ENCODE measurements at places on chromosomes 3 and 15.
A peak's percentile ranks its signal among the peaks of the same experiment; 100 is the strongest.

DNA sequence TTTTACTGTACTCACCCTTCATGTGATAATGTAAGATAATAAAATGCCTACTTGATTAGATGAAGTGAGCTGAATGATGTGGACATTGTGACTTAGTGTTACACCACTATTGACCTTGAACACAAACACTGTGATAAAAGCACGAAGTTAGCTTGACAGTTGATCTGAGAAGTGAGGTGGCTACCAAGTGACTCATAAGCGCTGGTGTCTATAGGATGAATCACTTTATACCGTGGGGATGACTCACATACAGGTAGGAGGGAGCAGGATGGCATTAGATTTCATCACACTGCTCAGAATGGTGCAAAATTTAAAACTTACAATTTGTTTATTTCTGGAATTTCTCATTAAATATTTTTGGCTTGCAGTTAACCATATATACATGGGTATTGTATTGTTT, 174.7 kb upstream of the CNTN3 start:
- DNase-seq: no peak

- no peak for DNase-seq
Observed at GRCh38 chr3:134885877-134886621, 91.0 kb downstream of the EPHB1 start.

- DNase-seq: no peak
Observed at GRCh38 chr3:17190353-17191078, 305.8 kb downstream of the PLCL2 start.

DNA sequence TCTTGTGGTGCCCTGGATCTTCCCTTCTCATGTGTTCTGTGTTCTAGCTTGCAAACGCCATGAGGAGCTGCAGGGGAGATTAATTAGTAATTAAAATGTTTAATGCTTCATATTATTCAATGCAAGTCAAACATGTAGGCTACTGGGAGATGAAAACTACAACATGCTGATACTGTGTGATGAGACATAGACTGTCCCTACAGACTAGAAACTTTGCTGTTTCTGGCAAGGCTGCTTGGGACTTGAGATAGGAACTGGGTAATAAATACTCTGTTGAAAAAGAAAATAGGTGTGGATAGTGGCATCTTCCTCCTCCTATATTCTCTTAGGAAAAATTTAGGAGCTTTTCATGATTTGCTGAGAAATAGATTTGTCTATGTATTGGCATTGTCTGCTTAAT, 379.2 kb downstream of the LPP start:
- DNase-seq: no peak

GRCh38 chr3:177361081-177361938, 164.0 kb upstream of the TBL1XR1 start:
- DNase-seq: no peak

DNA sequence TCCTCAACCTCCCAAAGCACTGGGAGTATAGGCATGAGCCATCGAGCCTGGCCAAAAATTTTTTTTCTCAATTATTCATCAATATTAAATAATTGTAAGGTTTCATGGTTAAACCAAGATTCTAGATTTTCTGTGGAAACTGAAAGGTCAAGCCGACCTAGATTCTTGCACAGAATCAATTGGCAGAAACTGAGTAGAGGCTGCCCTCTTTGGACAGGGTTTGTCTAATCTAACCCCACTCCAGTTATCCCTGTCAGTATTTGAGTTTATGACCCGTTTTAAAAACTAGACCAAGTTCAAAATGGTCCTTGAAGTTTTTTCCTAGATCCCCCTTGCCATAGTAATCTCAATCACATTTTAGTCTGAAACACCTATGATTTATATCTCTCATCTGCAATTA, 8.6 kb upstream of the ADAM10 start:
- no peak for DNase-seq

DNA sequence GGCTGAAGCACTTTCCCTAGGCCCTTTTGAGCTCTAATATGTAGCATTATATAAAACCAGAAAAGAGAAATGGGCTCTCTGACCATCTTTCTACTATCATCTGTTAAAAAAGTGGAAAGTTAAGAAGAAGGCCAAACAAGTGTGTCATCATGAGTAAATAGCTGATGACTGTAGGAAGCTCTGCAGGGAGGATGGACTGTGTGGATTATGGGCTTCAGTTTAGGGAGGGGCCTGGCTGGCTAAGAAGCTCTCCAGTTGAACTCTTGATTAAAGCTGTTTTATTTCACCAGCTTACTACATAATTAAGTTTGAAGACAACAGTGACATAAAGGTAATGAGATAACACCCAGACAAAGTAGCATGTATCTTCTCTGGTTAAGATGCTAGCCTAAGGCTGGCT, 30.6 kb downstream of the INTS14 start:
- no peak for DNase-seq

GRCh38 chr3:14452740-14453710, 50.6 kb downstream of the SLC6A6 start:
- no peak for DNase-seq

DNA sequence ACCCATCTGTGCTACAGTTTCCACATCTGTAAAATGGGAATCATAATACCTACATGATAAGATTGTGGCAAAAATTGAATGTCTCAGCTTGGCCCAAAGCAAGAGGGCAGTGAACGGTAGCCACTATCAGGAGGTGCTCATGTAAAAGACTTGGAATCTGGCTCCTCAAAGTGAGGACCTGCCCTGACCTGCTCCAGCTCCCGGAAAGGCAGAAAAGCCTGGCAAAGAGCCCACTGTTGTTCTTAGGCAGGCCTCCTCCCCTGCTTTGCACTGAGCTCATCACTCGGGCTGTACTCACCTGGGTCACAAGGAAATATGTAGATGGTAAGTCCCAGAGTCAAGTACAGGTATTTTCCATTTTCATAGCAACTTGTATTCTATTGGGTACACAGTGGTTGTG, 250.7 kb upstream of the TBL1XR1 start:
- DNase-seq: no peak

DNA sequence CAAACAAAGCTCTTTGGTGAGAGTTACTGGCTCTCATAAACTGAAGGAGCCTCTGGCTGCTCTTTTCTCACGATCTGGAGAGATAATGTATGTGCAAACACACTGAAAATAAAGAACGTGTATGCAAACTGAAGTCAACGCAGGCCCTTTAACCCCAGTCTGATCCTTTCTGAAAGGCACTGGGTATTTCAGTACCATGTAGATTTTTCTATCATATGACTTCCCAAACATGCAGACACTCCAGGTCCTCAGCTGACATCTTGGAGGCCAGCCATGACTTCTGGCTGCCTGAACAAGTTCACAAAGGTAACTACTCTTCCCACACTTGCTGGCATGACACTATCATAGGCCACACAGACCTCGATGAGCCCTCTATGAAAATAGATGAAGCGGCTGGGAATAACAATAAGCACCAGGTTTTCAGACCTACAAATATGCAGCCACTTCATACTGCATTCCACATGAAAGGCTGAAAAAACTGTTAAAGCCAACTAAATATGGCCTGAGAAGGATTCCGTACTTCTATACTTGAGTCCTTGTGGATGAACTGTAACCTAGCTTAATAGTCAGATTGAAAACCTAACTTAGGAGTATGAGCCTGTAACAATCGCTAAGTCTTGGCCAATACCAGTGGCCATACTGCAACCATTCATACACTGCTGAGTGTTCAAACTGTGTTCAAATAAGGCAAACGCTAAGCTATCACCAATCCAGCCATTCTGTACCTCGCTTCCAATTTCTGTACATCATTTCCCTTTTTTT, 121.3 kb downstream of the THRB start:
- no peak for DNase-seq

DNA sequence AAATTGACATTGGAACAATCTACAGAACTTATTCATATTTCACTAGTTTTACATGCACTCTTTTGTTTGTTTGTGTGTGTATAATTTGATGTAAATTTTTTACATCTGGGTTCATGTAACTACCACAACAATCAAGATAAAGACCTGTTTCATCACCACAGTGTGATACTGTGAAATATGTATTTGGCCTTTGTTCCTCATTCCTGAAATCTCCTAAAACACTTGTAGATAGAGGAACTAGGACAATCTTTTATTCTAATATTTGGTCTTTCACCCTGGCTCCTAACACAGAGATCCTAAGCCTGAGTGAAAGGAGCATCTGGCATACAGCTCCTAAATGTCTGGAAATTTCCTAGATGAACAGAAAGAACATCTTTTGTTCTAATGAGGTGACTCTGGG, 155.0 kb upstream of the GPR149 start:
- DNase-seq: no peak

- peak; percentile 78 for DNase-seq
Observed at GRCh38 chr3:117997201-117998049, 1037.2 kb downstream of the IGSF11 start.

DNA sequence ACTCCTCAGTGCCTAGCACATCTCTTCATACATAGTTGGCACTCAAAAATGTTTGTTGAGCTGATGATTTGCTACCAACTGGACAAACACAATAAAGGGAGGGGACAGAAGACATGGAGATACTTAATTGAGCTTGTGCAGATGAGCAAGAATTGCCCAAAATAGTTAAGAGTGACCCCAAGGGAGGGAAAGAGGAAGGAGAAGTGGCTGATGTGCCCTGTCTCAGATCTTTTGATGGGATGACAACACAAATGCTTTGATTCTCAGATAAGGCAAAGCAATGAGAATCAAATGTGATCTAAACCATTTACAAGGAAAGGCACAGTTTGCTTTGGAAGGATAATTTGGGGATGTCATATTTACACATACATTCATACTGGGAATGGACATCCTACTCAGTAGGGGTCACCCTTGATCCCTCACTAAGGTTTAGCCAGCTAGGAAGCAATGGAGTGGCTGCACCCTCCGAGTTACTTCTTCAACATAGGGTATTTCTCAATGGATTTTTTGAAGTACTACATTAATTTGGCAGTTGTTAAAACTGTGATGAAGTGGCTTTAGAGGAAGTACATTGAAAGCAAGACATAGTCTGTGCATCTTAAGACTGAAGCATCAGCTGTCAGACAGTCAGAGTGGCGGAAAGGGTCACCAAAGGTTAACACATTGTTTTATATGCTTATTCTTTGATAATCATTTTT, 21.9 kb upstream of the SSR3 start:
- no peak for DNase-seq

DNA sequence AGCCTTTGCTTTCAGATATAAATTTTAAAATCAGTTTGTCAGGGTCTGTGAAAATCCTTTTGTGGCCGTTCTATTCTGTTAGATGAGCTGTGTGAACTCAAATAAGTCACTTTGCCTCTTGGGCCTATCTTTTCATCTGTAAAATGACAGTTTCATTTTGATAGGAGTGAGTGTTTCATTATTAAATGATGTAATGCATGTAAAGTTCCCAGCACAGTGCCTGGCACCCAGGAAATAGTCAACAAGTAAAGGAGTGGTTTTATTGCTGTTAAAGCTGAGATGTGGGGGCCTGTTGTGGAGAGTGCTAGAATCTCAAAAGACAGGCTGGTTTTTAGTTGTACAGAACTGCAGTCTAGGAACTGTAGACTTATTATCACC, 394.5 kb upstream of the CFAP20DC start:
- no peak for DNase-seq

- DNase-seq: no peak
Observed at GRCh38 chr3:174363256-174363655, 495.9 kb upstream of the NAALADL2 start.

DNA sequence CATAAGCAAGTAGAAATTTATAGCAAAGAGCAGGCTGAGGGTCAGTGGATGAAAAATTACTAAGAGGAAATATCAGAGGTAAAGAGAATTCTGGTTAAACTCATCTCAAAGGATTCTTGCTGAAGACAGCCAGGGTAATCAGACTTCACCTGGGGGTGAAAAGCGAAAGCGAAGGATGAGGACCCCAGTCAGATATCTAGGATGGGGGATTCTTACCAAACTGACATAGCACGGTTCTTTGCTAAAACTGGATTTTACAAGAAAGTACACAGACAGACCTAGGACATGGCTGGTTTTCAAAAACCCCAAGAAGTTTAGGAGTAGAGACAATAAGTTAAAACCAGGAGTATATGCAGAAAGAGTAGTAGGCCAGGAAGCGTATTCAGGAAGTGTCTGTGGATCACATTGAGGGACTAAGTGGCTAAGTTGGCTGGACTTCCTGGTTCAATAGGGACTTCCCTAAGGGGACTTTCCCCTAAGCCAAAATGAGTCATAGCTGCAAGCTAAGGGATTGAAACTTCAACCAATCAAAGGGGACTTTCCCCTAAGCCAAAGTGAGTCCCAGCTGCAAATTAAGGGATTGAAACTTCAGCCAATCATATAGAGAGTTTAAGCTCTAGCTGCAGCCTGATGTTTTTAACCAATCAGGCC, 2.4 kb upstream of the CFAP91 start:
- no peak for DNase-seq
